ENCODE measurements at places on chromosomes 11 and 22.

GRCh38 chr22:27437570-27437969 lies 364.0 kb downstream of the MN1 start:
- DNase-seq = no peak

DNA sequence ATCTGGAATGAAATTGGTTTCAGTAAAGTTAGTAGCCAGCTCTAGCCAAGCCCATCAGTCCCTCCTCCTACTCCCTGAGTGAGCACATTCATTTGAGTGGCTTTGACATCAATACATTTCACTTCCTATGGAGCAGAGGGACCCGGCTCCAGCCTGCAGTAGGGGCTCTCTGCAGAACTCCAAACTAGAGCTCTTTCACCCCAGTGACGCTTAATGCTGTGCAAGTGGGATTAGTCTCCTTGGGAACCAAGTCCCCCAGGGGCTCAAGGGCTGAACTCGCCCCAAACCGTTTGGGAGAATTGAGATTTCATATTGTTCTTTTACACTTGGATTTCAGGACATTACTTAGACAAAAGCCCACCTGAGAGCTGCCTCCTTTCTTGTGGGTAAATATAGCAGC lies 4.4 kb upstream of the FAM181B start:
- DNase-seq = no peak

- no peak for DNase-seq
Measured at GRCh38 chr22:19766511-19767426, 6.2 kb downstream of the TBX1 start.

- no peak for DNase-seq
Measured at GRCh38 chr11:22699388-22699787, 33.0 kb downstream of the GAS2 start.

DNA sequence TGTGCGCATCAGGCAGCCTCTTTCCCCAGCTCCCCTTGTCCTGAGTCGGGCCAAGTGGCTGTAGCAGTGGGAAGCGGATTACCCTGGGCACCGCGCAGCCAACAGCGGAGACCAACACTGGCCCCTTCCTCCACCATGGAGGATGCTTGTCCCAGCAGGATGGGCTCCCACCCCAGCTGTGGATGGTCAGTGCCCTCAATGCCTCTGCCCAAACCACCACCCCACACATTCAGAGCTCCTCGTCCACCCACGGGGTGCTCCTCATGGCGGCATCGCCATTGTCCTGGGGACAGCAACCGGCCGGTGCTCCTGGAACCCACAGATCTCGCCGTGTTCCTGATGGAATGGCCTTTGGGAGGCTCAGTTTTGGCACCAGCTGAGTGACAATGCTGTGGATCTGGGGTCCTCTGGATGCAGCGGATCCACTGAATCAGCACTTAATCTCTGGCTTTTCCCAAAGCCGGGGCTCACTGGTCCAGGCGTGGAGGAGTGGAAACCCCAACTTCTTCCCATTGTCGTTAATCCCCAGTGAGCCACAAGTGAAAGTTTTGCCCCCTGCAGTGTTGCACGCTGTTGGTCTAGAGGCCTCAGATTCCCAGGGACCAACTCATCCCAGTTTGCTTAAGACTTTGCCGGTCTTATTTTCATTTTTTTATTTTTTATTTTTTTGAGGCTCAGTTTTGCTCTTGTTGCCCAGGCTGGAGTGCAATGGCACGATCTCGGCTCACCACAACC lies 4.1 kb upstream of the B4GALNT4 start:
- DNase-seq = no peak

DNA sequence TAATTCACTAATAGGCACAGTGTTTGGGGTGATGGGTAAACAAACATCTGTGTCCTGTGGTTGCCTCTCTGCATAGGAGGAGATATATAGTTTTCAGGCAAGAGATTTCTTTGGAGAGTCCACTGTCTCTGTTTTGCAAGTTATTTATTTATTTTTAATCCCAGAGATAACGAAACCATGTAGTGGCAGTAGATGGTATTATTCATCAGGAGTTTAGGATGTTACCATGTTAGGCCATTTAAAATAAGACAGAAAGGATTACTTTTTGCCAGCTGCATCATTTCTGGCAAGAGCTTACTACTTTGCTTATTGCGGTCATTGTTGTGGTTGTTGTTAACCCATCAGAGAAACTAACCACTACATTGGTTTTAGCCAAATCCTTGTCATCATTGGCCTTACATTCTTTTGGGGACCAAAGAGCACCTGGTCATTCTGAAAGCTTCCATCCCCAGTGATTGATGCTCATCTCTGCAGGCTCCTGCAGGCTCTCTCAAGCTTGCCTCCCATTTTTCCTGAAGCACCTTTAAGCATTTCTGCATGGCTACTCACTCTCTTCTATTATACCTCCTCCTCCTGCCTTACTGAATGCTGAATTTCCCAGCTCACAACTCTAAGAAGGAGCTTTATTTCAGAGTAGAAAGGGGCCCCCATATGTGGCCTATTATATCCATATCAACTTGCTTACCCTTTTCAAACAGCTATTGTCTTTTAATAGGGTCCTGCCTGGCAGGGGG lies 84.4 kb downstream of the CSTPP1 start:
- no peak for DNase-seq

DNA sequence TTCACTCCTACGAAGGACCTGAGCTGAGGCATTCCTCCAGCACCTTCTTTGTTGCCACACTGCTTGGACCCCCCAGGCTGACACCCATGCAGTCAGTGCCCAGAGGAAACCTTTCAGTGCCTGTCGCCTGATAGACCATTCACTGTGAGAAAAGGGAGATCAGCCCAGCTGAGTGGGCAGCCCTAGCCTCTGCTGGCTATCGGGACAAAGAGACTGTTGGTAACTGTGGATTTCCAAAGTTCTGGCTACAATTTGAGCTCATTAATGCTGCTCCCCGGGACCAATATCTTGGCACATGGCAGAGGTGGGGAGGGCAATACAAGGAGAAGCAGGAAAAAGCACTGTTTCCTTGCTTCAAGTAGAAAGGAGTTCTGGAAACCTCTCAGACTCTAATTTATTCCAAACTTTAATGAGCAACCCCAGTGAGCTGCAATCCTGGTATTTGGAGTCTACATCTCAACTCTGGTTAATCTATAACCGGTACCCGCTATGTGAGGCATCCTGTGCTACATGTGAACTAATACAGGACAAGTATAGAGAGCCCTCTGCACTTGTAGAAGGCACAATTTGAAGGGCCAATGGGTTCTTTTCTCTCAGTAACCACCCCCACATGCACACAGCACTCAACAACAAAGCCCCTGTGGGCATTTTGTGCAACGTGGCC lies 200.7 kb upstream of the NCAM1 start:
- DNase-seq = no peak

DNA sequence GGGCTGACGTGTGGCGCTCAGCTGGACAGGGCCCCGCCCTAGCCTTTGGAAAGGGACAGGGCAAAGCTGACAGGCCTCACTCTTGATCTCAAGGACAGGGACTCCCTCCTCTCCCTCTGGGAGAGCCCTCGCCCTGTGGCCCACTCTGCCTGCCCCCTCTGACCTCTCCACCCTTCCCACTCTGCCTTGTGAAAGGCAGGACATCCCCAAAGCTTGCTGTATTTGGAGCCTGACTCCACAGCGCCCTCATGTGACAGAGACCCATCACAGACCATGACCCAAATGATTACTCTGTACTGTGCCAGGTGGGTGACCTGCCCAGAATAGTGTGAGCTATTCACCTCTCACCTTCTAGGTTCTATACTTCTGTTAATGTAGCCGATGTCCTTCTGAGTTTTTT lies 18.8 kb downstream of the P2RY2 start:
- peak; percentile 35 for DNase-seq

GRCh38 chr11:75668451-75669297 lies at the start of gene MAP6:
TSS of gene MAP6 (minus strand) at chr11:75669038. CDS start at chr11:75668369, 669 bp downstream.
- DNase-seq = peak; percentile 80

- no peak for DNase-seq
Measured at GRCh38 chr11:3614742-3615171, 27.0 kb downstream of the ART5 start.

DNA sequence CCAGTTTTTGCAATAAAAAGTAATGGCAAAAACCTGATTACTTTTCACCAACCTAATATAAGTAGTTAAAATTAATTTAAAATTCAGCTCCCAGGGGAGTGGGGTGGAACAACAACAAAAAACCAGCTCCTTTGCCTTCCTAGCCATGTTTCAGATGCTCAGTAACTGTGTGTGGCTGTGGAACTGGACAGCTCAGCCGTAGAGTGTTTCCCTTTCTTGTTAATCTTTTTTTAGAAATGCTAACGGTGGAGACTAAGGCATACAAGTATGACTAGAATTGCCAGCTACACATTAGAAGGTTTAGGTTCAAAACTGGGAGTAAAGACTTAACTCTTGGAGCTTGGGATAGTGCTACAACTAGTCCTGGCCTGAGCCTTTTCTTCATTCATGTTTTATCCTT lies 45.0 kb downstream of the PPP6R3 start:
- no peak for DNase-seq

DNA sequence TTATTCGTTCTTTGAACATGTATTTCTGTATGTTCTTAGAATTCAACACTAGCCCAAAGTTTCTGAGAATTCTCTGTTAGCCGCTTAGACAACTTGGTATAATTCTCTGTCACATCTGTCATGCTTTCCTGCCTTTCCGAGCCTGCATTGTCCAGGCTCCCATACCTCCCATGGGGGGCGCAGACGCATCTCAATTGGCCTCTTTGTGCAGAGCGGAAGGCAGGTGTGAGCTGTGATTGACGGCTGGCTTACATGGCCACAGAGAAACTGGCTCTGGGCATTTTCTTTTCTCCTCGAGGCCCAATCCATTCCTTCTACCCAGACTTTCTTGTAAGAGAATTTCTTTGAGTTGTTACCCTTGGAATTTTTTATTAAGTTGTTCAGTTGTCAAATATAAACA lies 132.7 kb upstream of the SESN3 start:
- no peak for DNase-seq

DNA sequence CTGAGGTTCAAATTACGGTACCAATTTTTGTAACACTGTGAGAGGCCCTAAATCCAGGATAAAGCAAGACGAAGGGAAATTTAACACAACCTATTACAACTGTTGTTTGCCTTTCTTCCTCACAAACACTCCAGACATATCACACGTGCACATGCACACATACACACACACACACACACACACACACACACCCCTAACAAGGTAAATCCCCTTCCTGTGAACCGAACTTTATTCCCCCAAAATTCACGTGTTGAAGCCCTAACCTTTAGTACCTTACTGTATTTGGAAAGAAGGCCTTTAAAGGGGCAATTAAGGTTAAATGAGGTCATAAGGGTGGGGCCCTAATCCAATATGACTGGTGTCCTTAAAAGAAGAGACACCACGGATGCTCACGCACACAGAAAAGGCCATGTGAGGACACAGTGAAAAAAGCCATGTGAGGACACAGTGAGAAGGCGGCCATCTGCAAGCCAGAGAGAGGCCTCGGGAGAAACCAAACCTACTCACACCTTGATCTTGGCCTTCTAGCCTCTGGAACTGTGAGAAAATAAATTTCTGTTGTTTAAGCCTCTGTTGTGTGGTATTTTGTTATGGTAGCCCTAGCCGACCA lies 1.8 kb downstream of the SERGEF start:
- DNase-seq = no peak

DNA sequence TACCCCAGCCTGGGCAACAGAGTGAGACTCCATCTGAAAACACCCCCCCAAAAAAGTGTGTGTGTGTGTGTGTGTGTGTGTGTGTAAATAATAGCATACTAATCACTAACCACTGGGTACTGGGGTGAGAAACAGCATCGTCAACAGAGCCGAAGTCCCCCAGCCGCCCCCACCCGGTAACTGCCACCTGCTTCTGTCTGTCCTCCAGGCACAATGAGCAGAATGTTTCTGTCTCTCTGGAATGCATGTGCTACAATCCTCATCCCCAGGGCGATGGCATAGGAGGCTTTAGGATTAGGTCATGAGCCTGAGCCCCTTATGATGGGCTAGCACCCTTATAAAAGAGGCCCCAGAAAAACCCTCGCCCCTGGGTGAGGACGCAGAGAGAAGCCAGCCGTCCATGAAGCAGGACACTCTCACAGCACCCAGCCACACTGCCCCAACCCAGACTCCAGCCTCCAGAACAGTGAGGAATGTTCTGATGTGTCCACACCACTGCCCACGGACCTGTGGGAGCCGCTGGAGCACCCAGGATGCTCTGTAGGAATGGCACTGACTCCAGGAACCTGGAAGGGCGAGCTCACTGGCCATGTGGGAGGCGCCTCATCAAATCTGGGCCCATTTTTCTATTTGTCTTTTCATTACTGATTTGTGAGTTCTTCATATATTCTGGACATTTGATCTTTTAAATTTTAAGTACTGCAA lies 9.9 kb downstream of the TTLL8 start:
- DNase-seq = no peak

- no peak for DNase-seq
Measured at GRCh38 chr11:32434356-32435151, 785 bp downstream of the WT1 start.

DNA sequence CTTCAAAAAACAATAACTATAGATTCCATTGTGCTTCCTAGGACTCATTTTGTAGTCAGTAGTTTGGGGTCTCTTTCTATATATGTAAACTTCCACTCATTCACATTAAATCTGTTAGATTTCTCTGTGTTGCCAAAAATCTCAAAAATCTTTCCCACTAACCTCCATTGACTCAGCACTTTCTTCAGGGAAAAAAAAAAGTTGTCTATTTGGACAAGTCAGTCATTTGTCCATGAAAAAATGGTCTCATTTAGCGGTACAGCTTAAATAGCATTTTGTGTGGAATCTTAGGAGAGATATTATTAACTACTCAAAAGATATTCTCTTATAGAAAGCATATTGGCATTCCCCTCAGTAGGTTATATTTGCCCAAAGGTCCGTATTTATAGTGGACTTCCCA lies 81.9 kb downstream of the PPP2R1B start:
- no peak for DNase-seq

- no peak for DNase-seq
Measured at GRCh38 chr11:61690706-61691379, 10.7 kb downstream of the DAGLA start.

DNA sequence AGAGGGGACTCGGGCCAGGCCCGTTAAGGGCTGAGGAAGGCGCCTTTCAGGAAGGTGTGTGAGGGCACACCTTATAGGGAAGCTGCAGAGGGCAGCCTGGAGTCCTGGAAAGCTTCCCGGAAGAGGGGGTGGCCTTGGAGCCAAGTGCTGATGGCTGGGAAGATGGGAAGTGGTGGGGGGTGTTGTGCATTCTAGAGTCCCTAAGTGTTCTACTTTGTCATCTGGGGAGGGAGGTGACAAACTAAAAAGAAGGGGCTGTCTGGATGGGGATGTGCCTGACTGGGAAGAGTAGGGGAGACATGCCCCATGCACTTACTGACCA lies 6.8 kb downstream of the ZDHHC8 start:
- no peak for DNase-seq

- no peak for DNase-seq
Measured at GRCh38 chr11:79381036-79381435, 59.8 kb downstream of the TENM4 start.

DNA sequence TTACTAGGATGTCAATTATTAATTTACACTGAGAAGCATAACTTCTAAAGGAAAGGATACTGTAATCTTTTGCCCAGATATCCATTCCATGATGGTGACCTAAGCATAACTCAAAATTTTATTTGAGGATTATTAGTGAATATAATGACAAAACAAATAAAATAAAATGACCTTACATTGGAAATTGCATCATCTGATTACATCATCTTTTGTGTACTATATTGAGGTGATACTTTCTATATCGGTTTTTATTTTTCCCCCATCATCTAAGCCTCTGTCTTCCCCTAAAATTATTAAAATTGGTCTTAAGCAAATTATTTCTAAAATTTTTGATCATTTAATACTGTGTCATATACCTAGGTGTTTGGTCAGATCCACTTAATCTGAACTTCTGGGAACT lies 150.1 kb upstream of the CTSC start:
- DNase-seq = no peak

GRCh38 chr11:60855726-60856633 lies at the start of gene PTGDR2:
TSS of gene PTGDR2 (minus strand) at chr11:60855950. CDS start at chr11:60853722, 2,228 bp downstream.
- no peak for DNase-seq

Data from NCI-H510A treated with DMSO at 0.1 percent for 48 hours (cell line).